Pancreas (tissue), 10 donors: ENCODE measurements at places on chromosomes 11 and 22.
A peak's percentile ranks its signal among the peaks of the same experiment; 100 is the strongest.

- no peak for DNase-seq
These were observed 10.7 kb downstream of the KCNJ5 start for GRCh38 chr11:128901653-128902514.

- DNase-seq = peak; percentile 99
These were observed at the start of gene SPECC1L for GRCh38 chr22:24270556-24271385. Gene SPECC1L, plus strand, starts transcription at chr22:24270831. Its CDS starts 31,401 bp downstream, at chr22:24302232.

GRCh38 chr22:32720924-32721323 is 80.6 kb upstream of the TIMP3 start:
- no peak for DNase-seq

GRCh38 chr22:24952837-24953383 is 394 bp downstream of the KIAA1671 start:
- DNase-seq = no peak
